ENCODE measurements at places on chromosomes 11 and 22.

DNA sequence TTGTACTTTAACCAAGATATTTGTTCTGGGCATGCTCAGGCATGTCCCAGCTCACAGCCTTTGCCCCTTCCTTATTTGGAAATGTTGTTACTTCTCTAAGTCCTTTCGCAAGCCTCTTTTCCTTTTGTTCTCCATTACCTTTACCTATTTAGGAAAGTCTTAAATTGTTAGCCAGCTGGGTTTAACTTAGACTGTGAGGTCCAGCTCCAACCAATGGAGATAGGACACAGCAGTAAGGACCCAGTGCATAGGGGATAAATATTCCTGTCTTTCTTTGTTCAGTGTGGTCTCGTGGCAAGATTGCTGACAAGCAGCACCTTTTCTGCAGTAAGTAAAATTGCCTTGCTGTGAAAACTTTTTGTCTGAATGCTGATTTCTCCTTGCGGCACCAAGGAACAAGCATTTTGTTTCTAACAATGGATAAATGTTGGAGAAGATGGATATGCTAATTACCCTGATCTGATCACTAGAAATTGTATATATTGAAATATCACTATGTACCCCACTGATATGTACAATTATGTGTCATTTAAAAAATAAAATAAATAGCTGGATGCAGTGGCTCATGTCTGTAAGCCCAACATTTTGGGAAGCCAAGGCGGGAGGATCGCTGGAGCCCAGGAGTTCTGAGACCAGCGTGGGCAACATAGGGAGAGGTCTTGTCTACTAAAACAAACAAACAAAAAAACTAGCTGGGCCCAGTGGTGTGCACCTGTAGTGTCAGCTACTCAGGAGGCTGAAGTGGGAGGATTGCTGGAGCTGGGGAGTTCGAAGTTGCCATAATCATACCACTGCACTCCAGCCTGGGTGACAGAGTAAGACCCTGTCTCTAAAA, 31.9 kb upstream of the FTH1 start:
- no peak for DNase-seq

GRCh38 chr11:61102667-61103571, 630 bp downstream of the CD5 start:
- no peak for DNase-seq

DNA sequence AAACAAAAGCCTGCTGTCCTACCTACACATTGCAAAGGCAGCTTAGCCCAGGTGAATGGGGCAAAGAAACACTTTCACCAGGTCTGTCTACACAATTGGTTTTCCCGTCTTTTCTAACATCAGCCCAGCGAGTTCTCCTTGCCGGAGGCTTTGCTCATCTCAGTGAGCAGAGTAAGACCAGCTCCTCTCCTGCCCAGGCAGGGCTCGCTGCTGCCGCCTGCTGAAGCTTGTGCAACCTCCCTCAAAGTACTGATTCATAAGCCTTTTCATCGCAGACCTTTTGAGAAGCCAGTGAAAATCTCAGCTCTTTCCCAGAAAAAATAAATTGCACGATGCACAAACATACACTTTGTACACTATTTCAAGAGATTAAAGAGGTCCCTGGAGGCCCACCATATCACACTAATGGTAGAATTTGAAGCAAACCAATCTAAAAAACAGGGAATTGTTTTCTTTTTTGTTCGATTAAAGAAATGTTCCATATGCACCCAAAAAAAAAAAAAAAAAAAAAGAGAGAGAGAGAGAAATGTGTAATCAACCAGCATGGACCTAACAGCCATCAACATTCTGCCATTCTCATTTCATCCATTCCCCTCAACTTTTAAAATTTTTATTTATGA, 328.1 kb upstream of the MPPED2 start:
- DNase-seq: peak; percentile 61

- no peak for DNase-seq
These were observed 6.2 kb downstream of the ZP1 start for GRCh38 chr11:60873533-60873932.

DNA sequence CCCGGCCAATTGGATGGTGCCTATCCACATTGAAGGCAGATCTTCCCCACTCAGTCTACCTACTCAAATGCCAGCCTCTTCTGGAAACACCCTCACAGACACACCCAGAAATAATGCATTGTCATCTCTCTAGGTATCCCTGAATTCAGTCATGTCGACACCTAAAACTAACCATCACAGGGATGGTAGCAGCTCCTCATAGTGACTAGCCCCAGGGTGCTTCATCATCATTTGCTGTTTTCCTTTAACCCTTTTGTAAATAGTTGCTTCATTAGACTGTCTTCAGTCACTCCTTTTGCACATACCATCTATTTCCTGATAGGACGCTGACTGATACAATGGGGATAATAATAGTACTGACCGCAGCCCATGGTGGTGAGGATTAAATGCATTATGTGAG, 18.8 kb upstream of the AMOTL1 start:
- no peak for DNase-seq

GRCh38 chr22:24285245-24285644, 14.6 kb downstream of the SPECC1L start:
- peak; percentile 77 for DNase-seq

DNA sequence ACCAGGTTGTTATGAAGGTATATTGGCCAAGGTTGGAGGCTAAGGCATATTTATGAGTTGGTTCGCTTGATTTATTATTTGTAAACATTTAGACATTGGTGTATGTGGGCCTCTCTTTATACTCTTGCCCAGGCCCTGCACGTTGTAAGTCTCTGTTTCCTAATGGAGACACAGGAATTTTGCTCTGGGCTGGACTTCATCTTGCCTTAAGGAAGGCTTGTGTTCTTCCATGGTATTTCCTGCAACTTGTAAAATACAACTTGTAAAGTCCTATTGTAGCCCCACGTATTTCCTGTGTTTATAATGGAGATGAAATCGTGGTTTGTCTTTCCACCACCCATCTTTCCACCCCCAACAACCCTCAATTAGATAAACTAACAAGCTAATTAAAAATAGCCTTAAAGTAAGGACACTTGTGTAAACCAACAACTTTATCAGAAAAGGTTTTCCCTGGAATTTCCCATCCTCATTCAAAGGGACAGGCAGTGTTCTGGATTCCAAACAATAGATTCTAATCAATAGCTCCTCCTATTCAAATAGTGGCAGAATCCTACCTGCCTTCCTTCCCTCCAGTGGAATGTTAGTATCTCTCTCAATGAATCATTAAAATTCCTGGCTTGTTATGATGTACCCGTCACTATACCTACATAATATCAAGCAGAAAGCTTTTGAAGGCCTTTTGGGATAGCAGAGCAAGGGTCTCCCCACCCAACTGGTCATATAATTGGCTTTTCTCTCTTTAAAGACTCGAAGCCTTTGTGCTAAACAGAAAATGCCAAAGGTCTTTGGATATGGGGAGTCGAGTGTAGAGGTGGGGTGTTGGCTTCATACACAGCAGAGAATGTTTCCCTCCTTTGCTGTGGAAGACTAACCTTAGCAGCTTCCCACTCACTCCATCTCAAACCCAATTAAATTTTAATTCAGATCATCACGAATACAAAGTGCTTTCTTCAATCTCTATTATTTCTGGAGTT, 77.1 kb downstream of the UBASH3B start:
- no peak for DNase-seq

GRCh38 chr11:61347916-61348461, 13.7 kb downstream of the CYB561A3 start:
- DNase-seq: no peak

GRCh38 chr11:131537748-131538147, 167.3 kb downstream of the NTM start:
- no peak for DNase-seq

DNA sequence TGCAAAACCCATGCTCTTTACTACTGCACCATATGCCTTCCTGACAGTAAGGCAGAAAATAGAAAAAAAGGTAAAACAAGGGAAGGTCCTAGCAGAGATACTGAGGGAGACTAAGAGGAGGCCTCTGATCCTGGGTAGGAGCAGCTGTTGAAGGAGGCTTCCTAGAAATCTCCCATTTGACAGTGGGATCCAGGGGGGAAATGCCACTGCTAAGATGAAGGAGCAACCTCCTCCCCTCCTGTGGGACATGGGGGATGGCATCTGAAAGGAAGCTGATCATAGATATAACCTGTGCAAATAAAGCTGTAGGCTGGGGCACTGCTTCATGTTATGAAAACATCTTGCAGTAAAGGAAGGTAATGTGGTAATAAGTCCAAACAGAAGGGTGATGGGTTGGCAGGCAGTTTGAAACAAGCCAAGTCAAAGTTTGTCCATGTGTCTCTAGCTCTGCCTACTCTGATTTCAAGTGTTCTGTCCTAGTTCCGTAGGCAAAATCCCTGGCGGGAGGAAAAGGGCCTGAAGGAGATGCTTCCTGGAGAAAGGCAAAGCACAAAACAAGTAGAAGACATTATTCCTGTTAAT, 86.7 kb upstream of the EED start:
- DNase-seq: no peak

DNA sequence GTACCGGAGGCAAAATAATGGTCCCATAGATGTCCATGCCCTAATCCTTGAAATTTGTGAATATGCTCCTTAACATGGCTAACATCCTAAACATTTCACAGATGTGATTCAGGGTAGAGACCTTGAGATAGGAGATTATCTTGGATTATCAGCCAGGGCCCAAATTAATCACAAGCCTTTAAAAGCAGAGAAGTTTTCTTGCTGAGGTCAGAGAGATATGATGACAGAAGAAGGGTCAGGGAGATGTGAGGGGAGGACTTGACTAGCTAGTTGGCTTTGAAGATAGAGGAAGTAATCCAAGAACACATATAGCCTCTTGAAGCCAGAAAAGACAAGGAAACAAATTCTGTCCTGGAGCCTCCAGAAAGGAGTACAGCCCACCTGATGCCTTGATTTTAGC, 19.1 kb upstream of the FDX1 start:
- DNase-seq: no peak

- no peak for DNase-seq
These were observed 12.4 kb downstream of the ARFGAP2 start for GRCh38 chr11:47164321-47164720.

GRCh38 chr11:19455731-19456130, 215.0 kb upstream of the E2F8 start:
- peak; percentile 61 for DNase-seq

DNA sequence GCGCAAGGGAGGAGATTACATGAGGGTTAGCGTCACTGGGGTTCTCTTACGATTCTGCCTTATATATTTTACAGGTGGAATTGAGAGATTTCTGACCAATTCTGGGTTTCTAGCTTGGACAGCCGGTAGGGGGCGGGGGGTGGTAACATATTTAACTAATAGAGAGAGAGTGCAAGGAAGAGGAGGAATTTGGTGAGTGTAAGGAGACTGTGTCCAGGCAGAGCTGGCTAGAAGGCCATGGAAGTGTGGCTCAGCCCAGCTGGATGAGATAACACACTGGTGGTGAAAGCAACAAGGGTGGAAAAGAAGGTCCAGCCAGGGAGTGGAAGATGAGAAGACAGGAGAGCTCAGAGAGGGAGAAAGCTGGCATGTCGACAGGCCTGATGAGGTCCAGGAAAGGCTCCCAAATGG, 56.5 kb downstream of the ST3GAL4 start:
- DNase-seq: no peak

DNA sequence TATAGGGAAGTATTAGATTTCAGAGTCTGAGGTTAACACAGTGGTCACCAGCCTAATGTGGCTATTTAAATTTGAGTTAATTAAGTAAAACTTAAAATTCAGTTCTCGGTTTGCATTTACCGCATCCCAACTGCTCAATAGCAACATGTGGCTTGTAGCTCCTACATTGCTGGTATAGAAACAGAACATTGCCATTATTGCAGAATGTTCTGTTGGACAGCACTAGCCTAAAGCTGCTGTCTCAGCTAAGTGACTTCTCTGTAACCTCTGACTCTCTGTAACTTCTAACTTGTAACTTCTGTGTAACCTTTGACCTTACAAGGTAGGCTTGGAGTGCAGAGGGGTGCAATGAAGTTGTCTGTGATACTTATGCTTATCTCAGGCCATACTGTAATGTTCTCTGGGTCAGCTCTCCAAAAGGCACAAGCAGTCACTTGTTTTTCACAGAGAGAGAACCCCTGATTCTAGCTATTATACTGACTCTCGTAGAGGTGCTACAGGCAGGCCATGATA, 78.7 kb downstream of the ZNRF3 start:
- no peak for DNase-seq

GRCh38 chr11:8693555-8693954, 11.0 kb downstream of the RPL27A start:
- no peak for DNase-seq

DNA sequence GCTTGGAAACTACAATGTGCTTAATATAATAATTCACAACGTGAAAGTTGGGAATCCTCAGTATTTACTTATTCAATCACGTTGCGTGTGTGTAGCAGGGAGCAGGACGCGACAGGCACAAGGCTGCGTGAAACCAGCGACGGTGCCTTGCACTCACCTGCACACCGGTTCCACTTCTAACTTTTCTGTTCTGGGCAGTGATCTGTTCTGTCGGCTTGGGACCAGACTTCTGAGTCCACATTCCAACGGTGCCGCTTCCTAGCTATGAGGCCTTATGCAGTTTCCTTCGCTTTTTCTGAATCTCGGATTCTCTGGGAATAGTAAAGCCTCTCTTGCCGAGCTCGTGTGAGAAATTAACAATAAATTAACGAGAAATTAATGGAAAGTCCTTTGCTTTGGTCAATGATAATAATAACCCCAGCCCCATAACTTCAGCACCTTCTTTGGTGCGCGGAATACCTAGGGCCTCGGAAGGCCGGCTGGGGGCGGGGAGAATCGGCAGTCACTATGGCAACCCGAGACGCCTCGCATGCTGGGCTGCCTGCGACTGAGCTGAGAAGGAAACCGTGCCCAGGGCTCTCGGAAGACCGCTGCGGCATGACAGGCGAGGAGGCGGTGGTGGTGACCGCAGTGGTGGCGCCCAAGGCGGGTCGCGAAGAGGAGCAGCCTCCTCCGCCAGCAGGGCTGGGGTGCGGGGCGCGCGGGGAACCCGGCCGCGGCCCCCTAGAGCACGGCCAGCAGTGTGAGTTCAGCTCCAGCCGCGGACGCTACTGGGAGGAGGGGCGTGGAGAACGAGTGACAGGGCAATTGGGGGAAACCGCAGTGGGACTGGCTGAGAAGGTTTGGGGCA, at the start of gene C11orf97:
C11orf97 (plus strand) TSS at position 530 of the 850 bp plus-strand sequence; CDS start at position 598, 68 bp downstream.
- peak; percentile 37 for DNase-seq

- DNase-seq: no peak
These were observed 506.1 kb downstream of the BRD1 start for GRCh38 chr22:49321477-49322055.

GRCh38 chr22:30265823-30266444, 717 bp downstream of the OSM start:
- DNase-seq: no peak

- peak; percentile 21 for DNase-seq
These were observed 152.0 kb upstream of the SYN3 start for GRCh38 chr22:33209930-33210784.

DNA sequence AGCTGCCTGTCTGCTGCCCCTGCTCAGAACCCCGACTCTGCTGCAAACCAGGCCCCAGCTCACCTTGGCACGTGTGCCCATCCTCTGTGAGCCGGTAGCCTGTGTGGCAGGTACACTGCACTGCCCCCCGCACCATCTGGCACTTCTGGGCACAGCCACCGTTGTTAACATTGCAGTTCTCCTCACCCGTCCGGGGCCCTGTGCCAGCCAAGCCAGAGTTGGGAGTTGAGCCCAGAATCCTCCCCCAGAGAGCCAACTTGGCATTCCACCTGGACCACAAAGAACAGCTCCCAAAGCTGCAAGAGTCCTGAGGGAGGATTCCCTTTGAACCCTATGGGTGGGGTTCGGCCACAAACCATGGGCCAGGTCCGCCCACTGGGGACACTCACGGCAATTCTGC, 22.5 kb downstream of the LRP4 start:
- no peak for DNase-seq
